ENCODE measurements at places on chromosomes 13 and 19.

GRCh38 chr13:32752311-32752710 lies 166.1 kb downstream of the PDS5B start:
- DNase-seq = no peak

DNA sequence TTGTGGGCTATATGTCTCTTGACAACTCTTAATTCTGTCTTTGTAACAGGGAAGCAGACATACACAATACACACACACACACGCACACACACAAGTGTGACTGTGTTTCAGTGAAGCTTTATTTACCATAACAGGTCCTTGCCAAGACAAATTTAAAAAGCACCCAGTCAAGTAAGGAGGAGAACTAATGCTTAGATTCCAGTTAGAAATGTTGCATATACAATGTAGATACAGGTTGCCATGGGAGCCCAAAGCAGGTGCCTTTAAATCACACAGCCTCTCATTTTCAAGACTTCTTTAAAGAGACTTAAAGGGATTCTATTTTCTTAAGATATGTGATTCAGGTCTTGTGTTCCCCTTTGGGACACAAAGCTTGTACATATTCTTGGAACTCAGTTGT lies 1551.9 kb downstream of the EFNB2 start:
- no peak for DNase-seq

DNA sequence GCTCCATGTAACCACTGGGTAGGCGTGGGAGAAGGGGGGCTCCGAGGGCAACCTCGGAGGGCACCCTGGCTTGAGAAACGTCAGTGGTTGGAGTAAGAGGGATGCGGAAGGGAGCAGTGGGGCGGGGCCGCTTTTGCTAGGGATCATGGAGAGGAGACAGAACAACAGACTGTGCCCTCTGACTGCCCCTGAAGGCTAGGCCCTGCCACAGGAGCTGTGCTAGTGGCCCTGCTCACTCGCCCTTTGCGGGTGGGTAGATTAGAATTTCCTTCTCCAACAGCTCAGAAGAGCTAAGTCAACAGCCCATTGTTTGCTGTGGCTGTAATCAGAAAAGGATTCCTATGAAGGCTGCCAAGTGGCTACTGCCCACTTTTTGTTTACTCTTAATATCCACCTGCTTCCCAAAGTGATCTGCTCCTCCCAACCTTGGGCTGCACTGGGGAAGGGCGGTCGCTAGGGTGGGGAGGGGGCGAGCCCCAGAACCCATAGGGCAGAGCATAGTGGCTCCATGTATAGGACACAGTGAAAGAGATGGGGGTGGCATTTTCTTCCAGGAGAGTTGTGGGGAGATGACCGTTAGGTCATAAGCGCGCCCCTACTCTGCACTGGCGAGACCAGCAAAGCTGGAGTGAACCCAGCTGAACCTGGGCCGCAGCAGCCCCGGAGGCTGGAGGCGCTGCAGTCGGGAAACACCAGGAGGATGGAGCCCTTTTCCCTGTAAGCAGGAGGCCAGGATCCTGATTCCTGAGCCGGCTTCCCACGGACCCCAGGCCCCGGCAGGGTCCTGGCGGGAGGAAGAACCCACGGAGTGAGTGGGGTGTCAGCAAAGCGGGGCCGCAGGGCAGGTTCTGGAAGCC lies 1.9 kb upstream of the C1QTNF9 start:
- no peak for DNase-seq

GRCh38 chr19:2045501-2046045 lies 5.5 kb downstream of the MKNK2 start:
- DNase-seq = no peak

- no peak for DNase-seq
These were observed at the start of gene POSTN for GRCh38 chr13:37598597-37598996. Gene POSTN (minus strand): TSS chr13:37598768. CDS start chr13:37598726, 42 bp downstream.

DNA sequence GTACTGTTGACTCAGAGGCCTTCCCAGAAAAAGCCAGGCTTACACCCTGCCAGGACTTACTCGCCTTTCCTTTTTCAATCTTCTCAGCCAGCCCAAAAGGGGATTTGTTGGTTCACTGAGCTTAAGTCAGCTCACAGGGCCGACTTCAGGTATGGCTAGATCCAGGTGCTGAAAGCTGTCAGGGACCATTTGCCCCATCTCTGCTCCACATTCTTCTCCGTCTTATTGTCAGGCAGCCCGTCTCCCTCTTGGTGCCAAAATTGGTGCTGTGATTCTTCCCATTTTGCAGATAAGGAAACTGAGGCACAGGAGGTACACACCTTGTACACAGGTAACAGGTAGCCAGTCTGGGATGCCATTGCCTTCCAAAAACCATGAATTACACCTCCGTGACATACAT lies 2.4 kb downstream of the C19orf38 start:
- DNase-seq = no peak

- DNase-seq = no peak
These were observed 610 bp downstream of the ZNF791 start for GRCh38 chr19:12611361-12611699.

DNA sequence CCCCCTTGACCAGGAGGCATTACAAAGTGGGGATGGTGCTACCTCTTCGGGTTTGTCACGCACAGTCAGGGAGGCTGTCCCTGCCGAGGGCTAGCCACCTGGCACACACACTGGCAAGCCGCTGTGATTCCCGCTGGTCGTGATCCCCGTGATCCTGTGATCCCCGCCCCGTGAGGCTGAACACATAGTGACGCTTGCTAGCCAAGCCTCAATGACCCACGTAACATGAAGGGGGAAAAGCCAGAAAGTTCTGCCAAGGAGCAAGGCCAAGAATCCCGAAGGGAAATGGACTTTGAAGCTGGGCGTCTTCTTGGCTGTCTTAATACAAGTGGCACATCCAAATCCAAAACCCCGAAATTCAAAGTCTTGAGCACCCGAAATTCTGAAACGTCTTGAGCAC lies 13.7 kb downstream of the LDLR start:
- no peak for DNase-seq

DNA sequence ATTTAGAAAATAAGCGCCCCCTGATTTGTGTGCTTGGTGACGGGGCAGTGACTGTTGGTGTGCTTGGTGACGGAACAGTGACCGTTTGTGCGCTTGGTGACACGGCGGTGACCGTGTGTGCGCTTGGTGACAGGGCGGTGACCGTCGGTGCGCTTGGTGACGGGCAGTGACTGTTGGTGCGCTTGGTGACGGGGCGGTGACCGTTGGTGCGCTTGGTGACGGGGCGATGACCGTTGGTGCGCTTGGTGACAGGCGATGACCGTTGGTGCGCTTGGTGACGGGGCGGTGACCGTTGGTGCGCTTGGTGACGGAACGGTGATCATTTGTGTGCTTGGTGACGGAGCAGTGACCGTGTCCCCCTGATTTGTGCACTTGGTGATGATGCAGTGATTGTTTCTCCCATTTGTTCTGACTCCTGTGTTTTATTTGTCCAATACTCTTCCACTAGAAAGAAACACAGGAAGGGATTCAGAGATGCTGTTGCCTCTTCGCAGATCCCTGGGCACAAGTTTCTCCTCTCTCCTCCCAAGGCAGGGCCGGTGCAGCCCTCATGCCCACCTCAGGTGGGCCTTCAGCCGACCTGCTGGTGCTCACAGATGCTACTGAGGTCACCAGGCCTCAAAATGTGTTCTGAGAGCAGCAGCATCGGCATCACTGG lies 128.3 kb downstream of the ATP11A start:
- DNase-seq = no peak

GRCh38 chr13:46644816-46645215 lies 91.8 kb downstream of the LRCH1 start:
- no peak for DNase-seq

DNA sequence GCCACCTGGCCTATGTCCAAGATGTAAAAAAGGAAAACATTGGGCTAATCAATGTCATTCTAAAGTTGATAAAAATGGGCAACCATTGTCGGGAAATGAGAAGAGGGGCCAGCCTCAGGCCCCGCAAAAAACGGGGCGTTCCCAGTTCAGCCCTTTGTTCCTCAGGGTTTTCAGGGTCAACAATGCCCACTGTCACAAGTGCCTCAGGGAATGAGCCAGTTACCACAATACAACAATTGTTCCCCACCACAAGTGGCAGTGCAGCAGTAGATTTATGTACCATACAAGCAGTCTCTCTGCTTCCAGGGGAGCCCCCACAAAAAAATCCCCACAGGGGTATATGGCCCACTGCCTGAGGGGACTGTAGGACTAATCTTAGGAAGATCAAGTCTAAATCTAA lies 112.5 kb downstream of the ZNF486 start:
- DNase-seq = no peak

DNA sequence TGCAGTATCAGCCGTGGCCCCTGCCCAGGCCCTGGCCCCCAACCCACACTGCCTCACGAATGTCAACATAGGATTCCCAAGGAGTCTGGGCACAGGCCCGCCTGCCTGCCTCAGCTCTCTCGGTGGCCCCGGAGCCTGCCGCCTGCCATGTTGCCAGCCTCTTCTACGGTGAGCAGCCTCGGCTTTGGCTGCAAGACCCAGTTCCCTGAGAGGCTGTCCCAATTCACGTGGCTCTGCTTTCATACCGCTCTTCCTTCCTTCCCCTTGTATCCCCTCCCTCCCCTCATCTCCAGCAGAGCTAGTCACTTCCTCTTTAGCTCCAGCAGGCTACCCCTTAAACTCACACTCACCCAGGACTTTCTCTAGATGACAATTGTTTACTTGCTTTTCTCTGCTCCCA lies 42.7 kb downstream of the SERP2 start:
- no peak for DNase-seq

DNA sequence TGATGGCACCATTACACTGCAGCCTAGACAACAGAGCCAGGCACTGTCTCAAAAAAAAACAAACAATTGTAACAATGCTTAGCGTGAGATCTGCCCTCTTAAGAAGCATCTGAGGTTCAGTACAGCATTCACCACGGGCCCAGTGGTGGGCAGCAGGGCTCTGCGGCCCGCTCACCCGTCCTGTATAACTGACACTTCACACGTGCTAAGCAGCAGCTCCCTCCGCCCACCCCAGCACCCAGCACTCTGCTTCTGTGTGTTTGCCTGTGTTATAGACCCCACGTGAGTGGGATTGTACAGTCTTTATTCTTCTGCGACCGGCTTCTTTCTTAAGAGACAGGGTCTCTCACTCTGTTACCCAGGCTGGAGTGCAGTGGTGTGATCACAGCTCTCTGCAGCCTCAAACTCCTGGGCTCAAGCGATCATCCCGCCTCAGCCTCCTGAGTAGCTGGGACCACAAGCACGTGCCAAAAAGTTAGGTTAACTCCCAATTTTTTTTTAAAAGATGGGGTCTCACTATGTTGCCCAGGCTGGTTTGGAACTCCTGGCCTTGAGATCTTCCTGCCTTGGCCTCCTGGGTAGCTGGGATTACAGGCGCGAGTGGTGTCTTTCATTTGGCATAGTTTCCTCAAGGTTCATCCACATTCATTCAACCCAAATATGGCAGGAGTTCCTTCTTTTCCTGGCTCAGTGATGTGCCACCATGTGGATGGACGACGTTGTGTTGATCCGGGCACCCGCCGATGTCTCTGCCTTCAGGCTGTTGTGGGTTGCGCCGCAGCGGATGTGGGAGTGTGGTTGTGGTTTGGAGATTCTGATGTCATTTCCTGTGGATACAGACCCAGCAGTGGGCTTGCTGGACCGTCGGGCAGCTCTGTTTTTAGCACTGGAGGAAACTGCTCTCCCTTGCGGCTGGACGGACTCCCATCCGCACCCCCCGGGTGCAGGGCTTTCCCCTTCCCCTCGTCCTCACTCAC lies 170.0 kb downstream of the KDM4B start:
- no peak for DNase-seq

Measured in NCI-H1436 treated with DMSO at 0.1 percent for 48 hours (cell line).